CD4-positive, alpha-beta T cell (primary cell): ENCODE measurements at places on chromosomes 2 and 18.

DNA sequence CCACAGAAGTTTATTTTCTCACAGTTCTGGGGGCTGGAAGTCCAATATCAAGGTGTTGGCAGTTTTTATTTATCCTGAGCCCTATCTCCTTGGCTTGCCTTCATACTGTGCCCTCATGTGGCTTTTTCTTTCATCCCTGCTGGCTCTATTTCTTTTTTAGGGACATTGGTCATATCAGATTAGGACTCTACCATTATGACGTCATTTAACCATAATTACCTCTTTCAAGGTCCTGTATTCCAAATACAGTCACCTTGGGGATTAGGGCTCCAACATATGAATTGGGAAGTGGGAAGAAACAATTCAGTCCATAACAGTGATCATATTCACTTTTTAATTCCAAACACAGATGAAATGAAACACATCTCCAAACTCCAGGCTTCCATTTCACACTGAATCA, 286.0 kb downstream of the SUCLG1 start:
- DNase-seq: no peak

GRCh38 chr2:215826838-215827441, 186.4 kb downstream of the MREG start:
- DNase-seq: no peak

DNA sequence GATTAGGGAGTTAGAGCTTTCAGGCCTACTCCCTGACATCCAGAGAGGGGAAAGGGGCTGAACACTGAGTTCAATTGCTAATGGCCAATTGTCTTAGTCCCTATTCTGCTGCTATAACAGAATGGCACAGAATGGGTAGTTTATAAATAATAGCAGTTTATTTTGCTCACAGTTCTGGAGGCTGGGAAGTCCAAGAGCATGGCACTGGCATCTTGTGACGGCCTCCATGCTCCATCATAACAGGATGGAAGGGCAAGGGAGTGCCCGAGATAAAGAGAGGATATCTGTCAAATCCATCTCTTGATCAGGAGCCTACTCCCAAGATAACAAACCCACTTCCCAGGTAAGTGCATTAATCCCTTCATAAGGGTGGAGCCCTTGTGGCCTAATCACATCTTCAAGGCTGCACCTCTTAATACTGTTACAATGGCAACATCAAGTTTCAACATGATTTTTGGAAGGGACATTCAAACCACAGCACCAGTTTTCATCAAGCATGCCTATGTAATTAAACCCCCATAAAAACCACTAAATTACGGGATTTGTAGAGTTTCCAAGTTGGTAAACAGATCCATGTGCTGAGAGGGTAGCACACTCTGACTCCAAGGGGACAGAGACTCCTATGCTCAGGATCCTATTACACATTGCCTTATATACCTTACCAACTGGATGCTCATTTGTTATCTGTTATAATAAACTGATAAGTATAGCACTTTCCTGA, 44.6 kb downstream of the BAZ2B start:
- no peak for DNase-seq

GRCh38 chr2:105438104-105438929, 39.5 kb upstream of the FHL2 start:
- no peak for DNase-seq

- no peak for DNase-seq
These were observed 62.2 kb downstream of the MFSD6 start for GRCh38 chr2:190470256-190470826.

GRCh38 chr2:10058251-10059015, 15.1 kb downstream of the KLF11 start:
- DNase-seq: no peak

DNA sequence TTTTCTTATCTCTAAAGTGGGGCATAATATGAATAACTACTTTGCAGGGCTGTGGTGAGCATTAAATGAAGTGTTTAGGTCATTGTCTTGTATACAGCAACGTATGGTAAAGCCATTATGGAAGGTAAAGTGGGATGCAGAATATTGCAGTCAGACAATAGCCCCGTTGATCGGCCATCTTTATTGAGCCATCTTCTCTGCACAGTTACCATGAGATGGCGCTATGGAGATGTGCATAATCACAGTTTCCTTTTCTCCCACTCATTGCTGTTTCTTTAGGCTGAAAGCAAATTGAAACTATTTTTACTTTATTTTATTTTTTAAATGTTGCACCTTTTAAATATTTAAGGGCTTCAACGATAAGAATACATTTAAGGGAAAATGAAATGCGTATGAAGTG, 108.9 kb downstream of the THSD7B start:
- DNase-seq: no peak

DNA sequence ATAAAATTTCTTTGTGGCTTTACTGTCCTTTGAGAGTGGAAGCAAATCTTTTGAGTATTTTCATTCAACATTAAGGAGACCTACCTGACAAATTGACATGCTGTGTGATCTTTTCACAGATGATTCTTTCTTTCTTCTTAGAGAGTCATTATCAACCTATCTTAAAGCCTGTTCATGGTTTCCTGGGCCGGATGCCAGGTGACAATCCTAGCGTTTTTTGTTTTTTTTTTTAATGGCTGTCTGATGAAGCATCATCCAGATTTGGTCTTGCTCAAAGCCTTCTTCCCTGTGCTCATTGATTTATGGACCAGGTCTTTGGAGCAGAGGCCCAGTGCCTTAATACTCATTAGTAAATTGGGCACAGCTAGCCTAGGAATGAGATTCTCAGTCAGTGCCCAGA, 9.8 kb upstream of the MGAT5 start:
- DNase-seq: no peak

DNA sequence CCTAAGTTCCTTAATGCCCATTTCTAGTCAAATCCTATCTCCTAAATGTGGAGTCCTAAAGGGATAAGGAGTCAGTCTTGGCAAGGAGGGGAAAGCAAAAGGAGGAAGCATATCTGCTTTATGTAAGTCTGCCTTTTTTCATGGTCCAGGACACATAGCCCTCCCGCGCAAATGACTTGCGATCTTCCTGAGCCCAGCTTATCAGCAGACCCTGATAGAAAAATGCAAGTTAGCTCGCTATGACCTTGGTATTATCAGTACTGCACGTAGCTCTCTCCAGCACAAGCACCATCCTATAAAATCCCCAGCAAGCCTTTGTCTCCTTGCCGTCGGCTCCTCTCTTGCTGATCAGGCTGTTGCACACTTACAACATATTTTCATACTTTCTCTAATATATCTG, 281.4 kb upstream of the KCNH7 start:
- no peak for DNase-seq

- DNase-seq: no peak
These were observed 33.2 kb downstream of the ANKRD29 start for GRCh38 chr18:23629444-23629946.

DNA sequence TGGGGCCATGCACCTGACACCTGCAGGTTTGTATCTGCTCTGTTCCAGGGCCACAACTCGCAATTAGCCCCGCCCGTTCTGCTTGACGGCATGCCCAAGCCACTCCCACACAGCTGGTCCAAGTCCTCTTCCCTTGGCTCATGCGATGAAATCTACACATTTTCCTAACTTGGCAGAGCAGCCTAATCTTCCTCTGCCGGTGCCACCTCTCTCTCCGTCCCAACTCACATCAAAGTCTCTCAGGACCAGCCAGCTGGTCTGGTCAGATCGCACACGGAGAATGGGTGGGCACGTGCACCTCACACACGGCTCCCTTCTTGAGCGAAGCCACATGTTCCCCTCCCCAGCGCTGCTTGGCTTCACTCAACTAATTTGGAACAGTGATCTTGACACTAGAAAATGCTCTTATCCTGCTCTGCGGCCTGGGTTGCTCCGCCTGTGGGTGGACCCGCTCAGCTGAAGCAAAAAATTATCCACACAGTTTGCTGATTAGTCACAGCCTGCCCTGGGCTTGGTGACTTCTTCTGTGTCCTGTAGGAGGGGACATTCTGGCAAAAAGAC, 176.7 kb downstream of the NRP2 start:
- DNase-seq: no peak

GRCh38 chr2:133720429-133720828, 152.2 kb upstream of the NCKAP5 start:
- no peak for DNase-seq

- no peak for DNase-seq
These were observed 34.9 kb downstream of the DNMT3A start for GRCh38 chr2:25306777-25307368.

GRCh38 chr2:238257786-238258700, 18.2 kb upstream of the HES6 start:
- DNase-seq: no peak

GRCh38 chr2:173229086-173229485, 125.6 kb upstream of the CDCA7 start:
- no peak for DNase-seq

DNA sequence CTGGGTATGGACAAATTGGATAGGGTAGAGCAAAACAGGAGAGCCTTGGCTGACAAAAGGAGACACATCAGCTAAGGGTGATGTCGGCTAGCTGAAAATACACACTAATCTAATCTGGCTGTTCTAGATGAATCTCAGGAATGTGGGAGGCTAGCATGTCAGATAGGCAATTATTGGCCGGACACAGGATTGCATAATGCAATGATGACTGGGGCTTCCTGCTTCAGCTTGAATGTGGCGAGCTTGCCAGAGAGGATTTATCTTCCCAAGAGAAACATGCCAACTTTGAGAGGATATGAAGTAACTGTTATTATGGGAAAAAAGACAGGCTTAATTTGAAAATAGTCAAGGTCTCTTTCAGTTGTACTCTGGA, 102.4 kb downstream of the TRIB2 start:
- no peak for DNase-seq

DNA sequence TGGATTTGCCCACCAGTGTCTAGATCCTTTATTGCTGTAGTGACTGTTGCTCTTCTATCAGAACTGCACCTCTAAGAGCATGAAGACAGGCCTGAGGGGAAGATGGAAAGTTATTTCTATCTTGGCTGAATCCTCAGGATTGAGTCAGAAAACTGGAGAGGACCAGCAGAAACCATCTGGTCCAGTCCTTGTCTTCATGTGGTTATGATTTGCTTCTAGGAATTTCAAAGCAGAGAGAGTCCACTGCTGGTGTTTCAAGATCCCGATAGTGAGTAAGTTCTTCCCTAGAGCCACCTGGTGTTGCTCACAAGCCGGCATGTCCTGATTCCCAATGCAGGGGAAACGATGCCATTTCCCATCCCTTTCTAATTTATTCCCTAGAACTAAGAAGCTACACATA, 84.2 kb downstream of the NCKAP5 start:
- no peak for DNase-seq

GRCh38 chr2:221961561-221961960, 337.2 kb downstream of the PAX3 start:
- no peak for DNase-seq

GRCh38 chr2:143463719-143464118, 334.5 kb downstream of the ARHGAP15 start:
- DNase-seq: no peak

- DNase-seq: no peak
These were observed 112.1 kb downstream of the DTNB start for GRCh38 chr2:25561136-25561850.

- no peak for DNase-seq
These were observed 65.2 kb upstream of the SNTG2 start for GRCh38 chr2:885230-886071.

GRCh38 chr2:207183506-207183905, 17.8 kb upstream of the KLF7 start:
- no peak for DNase-seq

DNA sequence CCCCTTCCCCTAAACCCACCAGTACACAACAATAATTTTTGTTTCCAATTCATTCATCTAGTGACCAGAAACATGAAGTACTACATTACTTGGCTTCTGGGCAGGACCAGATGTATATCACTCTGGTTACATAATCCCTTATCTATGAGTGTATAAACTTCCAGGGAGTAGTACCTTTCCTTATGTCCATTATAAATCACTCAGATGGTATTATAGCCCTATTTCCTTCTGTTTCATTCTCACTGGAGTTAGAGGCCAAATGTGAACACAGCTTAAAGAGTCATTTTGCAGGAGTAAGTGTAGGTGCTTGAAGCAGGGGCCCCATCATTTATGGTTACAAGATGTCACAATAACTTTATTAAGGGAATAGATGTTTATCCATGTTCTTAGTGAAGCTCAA, 894.4 kb upstream of the NXPH2 start:
- no peak for DNase-seq

- no peak for DNase-seq
These were observed 44.0 kb downstream of the RPRD1A start for GRCh38 chr18:36023336-36023735.

- no peak for DNase-seq
These were observed 202.3 kb downstream of the KCNH7 start for GRCh38 chr2:162636206-162636728.

GRCh38 chr2:168517816-168518215, 61.7 kb downstream of the CERS6 start:
- DNase-seq: no peak

DNA sequence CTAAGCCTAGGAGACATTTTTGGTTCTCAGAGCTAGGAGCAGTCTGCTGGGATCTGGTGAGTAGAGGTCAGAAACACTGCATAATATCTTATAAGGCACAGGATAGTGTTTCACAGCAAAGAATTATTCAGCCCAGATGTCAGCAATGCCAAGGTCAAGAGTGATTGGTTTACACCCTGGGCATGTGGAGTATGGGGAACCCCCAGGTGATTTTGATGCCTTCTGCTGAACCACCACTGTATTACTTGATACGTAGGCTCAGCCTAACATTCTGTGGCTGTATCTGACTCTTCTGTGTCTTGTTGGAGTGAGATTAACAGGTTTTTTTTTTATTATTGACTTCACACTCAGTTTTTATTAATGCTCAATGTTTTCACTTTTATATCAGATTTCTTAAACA, 6.0 kb downstream of the DDX18 start:
- DNase-seq: no peak

DNA sequence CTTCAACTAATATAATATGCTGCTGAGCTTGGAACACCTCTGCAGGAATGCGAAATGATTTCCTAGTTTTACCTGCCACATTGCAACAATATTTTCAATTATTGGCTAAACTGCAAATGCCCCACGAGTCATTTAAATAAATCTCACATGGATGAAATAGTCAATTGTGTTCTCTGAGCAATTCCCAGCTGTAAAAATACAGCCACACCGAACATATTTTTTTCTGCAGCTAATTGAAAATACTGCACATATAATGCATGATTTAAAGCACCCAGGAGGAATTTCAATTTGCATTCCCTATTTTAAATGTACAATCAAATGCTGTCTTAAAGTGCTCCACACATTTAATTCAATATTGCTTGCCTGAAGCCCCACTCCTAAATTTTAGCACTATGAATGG, 18.6 kb downstream of the SERPINE2 start:
- no peak for DNase-seq
